Activated CD4-positive, CD25-positive, alpha-beta regulatory T cell treated with anti-CD3 and anti-CD28 coated beads, Interleukin-2, amount 50 U/mL, for 16 hours (primary cell): ENCODE measurements at places on chromosomes 1 and 21.
A peak's percentile ranks its signal among the peaks of the same experiment; 100 is the strongest.

DNA sequence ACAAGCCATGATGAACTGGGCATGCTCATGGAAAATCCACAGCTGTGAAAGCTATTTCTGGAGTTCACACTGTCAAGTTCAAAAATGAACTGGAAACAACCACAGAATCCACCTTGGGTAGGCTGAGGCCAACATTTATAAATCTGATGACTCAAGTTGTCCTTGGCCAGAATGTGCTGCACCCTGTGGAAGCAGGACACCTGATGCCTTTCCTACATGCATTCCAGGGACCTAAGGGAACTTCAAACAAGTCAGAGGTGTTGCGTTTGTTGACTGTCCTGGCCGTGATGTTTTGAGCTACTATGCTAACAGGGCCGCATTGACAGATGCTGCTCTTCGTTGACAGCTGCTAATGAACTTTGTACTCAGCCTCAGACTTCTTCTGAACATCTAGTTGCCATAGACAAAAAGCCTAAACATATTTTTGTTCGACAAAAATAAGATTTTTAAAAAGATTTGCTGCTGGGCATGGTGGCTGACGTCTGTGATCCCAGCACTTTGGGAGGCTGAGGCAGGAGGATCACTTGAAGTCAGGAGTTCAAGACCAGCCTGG, 127.9 kb upstream of the SLC45A1 start:
- DNase-seq: no peak

DNA sequence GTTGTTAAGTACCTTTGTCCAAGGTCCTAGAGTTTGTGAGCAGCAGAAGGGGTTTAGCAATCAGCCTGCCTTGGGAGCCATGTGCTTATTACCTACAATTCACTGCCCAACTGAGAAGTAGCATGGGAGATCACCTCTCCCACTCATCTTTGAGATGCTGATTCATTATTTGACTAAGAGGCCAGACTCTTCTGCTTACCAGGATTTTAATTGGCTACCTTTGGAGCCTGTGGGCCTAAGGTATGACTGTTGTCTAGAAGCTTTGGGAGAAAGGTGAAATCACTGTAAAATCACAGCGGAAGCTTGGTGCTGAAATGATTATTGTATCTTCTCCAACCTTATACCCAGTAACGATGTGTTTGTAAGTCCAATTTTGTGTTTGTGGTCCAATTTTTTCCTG, 213.4 kb downstream of the ST6GALNAC3 start:
- no peak for DNase-seq

GRCh38 chr1:53062708-53063591, 937 bp downstream of the PODN start:
- no peak for DNase-seq

DNA sequence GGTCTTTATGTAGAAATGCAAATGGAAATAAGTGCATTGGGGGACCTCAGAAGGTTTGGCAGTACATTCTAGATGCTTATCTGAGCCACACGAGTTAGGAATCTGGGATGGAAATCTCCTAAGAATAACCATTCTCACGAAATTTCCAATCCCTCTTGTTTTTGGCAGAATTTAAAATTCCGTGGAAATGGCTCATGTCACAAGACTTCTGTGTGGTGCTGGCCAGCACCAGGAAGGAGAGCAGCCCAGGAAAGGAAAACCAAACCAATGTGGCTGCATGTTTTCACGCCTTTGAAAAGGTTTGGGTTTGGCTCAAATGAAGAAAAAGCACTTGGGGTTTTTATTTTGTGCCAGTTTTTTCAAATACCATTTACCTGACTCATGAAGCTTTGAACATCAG, 80.1 kb upstream of the KCNK2 start:
- no peak for DNase-seq

DNA sequence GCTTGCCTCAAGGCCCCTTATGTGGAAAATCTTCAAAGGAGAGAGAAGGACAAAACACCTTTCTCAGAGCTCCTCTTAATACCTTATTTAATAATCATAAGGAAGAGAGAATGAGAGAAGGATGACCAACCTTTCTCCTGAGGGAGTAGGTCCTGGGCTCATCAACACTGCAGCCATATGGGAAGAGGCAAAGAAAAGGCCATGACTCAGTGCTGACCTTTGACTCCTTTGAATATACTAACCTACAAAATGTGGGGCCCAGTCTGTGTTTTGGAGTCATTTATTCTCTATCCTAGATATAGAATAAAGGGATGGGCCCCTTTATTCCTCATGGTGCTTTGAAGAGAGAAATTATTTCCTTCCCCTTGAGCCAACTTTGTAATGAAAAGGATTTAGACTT, 38.3 kb downstream of the CAMSAP2 start:
- DNase-seq: no peak

DNA sequence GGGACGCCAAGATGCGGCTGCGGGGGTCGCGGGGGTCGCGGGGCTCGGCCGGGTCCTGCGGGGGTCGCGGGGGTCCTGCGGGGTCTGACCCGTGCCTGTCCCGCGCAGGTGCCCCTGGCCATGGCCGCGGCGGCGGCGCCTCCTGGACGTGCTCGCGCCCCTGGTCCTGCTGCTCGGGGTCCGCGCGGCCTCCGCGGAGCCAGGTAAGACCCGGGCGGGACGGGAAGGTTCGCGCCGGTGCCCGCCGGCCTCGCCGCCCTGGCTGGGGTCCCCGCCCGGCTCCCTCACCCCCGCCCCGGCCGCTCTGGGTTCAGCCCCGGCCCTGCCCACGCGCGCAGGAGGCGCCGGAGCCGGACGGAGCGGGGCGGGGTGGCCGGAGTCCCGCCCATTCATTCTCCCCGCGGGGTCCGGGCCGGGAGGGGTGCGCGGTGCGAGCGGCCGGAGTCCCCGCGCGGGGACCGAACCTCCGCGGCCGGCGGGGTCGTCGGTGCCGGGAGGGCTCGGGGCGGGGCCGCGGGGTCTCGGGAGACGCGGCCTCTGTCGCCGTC, 380 bp downstream of the COL18A1 start:
- DNase-seq: no peak

DNA sequence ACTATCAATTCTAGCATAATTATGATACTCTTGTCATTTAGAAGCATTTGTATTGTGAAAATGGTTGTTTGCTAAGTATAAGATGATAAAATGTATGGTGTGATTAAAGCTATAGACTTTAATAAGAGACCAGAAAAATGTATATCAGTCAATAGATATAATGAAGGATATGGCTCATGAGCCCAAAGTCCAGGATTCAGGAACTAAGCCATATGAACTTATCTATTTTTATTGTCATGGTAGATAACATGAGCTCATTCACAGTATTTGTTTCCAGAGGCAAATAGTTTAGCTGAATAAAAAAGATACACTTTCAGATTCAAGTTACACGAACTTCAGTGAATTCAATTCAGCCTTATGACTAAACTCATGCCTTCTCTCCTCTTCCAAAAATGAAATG, 32.7 kb downstream of the PRDX6 start:
- DNase-seq: no peak

- no peak for DNase-seq
These were observed 118.4 kb downstream of the KCNN3 start for GRCh38 chr1:154751690-154752089.

- no peak for DNase-seq
These were observed 3.4 kb downstream of the DIRAS3 start for GRCh38 chr1:68046885-68047658.

DNA sequence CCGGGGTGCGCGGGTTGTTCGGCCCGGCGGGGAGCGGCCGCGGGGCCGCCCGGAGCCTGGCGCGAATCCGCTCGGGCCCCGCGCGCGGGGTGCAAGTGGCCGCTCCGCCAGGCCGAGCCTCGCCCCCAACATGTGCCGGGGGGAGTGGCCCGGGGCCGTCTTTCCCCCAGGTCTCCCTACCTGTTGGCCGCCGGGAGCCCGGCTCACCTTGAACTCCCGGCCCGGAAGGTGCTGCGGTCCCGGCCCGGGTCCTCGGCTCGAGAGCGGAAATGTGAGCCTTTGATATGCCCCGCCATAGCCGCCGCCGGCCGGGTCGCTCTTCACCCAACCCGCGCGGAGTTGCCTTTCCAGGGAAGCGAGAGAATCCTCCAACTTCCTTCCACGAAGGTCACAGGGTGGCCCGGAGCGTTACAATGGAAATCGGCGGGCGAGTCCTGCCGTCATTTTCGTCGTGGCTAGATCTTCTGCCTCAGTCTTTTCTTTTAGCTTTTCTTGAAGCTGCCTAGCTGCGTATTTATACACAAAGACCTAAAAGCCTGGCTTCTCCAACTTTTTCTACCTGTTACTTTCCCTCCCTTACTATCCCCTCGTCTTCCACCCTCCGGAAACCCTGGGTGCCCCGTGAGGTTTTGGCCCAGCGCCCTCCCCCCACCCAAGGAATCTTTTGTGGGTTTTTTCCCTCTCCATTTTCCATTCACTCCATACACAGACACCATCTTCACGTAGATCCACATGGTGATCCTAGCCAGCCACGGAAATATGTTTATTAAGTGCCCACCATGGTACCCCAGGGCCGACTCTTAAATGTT, 867 bp downstream of the PTGFRN start:
- peak; percentile 26 for DNase-seq

- DNase-seq: no peak
These were observed 3.5 kb upstream of the TMCO2 start for GRCh38 chr1:40244138-40244744.

- DNase-seq: no peak
These were observed 636 bp downstream of the WARS2 start for GRCh38 chr1:119139857-119140176.

- no peak for DNase-seq
These were observed 6.3 kb downstream of the PFDN2 start for GRCh38 chr1:161111527-161111926.

- DNase-seq: no peak
These were observed 40.9 kb upstream of the DAB1 start for GRCh38 chr1:57464756-57465155.

DNA sequence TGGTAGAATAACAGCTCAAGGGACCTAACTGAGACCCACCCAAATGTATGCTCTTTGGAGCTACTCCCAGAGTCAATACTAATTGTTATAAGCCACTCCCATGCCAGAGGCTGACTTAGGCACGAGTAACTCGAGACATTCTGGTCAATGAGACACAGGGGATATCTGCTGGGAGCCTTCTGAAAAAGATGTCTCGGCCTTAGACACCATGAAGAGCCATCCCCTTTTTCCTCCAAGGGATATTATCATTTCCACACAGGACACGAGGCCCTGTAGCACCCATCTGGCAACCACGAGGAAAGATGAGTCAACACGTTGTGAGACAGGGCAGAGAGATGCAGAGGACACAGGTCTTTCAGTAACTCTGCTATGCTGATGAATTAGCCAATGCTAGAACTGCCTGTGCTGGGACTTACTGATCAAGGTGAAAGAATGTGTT, 30.7 kb downstream of the ITPKB start:
- DNase-seq: no peak

DNA sequence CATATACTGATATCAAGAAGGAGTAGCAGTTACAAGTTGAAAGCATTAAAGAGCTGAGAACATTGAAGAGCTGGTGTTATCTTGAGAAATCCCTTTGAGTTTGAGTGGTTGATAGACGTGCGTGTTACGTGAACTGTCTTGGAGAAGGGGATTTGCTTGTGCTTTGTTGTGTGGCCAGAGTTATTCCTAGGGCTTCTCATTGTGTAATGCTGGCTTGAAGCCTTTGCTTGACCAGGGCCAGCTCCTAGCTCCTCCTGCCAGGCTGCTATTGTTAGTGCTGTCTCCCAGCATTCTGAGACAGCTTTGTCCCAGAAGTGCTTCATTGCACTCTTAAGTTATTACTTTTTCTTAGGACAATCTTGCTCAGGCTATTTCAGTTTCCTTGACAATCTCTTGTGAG, 116.2 kb upstream of the KCNK2 start:
- no peak for DNase-seq

DNA sequence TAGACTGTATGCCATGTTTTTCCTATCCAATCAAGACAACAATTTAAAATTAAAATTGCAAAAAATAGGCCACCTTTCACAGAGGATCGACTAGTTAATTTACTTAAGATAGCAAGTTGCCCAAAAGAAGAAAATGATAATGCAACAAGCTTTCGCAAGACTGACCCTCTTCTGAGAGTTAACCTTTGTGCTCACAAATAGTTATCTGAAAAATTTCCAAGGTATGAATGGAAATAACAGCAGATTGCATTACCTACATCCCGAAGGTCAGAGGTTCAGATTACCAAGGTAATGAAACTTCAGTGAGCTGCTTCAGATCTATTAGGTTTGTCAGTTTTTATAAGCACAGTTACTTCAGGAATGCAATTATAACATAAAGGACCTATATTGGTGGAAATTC, 298.0 kb downstream of the KCTD3 start:
- DNase-seq: no peak

- DNase-seq: no peak
These were observed 41.5 kb downstream of the SLC35F3 start for GRCh38 chr1:233945979-233946378.

GRCh38 chr1:115746021-115746690, 22.4 kb downstream of the CASQ2 start:
- no peak for DNase-seq

GRCh38 chr1:234381699-234382555, 8.7 kb downstream of the COA6 start:
- no peak for DNase-seq

DNA sequence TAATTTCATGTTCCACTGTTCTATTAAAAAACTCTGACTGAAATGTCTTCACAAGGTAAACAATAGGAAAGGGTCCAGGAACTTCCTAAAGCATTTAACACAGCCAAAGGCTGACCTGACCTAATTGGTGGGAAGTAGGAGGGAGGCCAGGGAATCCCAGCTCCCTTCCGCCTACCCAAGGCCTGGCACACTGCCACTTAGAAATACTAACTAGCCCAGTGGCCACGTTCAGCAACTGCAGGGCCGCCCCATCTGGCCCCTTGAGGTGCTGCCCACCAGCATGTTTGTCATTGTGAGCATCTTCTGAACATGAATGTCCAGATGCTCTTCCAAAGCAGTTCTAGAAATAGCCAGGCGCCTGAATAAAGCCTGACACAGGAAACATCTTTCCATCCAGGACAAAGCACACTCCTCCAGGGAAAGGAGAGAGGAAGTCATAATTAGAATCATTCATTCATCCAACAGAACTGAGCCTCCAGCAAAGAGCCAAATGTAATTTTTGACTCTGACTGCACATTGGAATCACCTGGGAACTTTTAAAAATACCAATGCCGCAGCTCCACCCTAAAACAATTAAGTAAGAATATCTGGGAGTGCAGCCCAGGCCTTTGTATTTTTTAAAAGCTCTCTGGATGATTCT, 44.6 kb upstream of the BCL9 start:
- no peak for DNase-seq

DNA sequence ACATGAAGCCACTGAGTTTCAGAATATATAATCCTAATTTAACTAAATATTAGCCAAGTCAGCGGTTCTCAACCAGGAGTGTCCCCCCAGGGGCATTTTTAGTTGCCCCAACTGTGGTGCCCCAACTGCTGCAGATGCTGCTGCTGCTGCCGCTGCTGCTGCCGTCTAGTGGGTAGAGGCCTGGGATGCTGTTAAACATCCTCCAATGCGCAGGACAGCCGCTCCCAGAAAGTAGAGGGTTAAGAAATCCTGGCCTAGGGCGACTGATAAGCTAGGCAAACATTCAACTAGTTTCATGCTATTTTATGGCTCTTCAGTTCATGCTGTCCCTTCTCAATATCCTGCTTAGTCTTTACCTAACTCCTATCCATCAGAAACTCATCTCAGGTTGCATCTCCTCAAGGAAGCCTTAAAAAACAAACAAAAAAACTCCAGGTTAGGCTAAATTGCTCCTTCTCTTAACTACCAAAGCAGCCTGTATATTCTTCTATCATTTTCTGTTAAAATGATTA, 9.9 kb upstream of the DCAF6 start:
- DNase-seq: no peak
